ENCODE measurements at places on chromosomes 13 and 19. TPM values are rescaled to one million over a fixed set of nuclear protein-coding genes. Genes with fewer than 3 reads are reported as not detected.

DNA sequence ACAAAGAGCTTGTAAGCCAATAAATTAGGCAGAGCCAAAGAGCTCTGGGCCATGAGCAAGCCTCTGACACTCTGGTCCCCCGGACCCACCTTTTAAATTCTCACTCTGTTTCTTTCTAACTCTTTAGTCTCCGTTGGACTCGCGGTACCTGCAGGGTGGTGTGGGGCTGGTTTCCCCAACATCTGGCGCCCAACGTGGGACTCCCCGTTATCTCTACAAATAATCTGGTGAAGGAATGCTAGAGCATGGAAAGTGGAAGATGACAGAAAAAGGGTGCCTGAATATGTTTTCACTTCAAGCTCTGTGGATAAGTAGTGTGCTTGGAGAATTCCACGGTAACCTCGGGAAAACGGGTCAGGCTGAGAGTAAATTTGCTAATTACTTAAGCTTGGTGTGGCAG lies 36.5 kb upstream of the CYP2B6 start:
- no peak for DNase-seq

DNA sequence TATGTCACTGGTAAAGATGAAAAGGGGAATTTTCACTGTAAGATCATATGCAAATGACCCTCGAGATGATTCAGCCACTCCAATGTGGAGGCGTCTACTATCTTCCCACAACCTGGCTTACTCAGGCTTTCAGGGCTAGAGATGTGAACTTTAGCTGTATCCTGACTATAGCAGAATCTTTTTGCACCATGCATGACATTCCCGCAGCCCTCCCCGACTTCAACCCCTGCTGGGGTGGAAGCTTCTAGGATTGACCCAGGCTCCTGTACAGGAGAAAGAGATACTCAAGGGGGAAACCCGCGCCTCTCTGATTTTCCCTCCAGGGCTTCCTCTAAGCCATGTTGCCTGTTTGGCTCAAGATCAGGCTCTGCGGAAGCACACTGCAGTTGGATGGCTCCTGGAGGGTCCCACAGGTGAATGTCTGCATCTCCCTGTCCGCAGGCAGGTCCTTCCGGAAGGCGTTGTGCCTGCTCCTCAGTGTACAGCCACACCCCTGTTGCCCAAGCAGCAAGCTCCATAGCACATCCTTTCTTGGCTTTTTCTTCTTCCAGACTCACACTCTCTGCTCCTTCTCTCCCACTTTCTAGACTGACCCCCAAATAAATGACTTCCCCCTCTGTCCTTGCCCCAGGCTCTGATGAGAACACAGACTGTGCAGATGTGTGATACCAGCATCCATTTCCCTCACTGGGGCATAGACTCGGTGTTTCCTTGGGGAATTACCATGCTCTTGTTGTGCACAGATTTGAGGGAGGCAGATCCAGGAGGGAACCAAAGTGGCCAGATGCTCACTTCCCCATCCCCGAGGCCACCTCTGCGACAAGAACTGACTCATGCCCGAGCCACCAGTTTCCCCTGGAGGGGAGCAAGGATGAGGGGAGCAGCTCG lies 29.1 kb upstream of the POP4 start:
- DNase-seq, result no peak

DNA sequence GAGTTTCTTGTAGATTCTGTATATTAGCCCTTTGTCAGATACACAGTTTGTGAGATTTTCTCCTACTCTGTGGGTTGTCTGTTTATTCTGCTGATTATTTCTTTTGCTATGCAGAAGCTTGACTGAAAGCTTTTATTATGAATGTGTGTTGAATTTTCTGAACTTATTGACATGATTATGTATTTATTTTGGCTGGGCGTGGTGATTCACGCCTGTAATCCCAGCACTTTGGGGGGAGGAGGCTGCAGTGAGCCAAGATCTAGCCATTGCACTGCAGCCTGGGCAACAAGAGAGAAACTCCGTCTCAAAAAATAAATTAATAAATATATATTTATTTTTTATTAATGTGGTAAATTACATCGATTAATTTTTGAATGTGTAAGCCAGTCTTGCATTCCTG lies 78.9 kb downstream of the DNAJC15 start:
- DNase-seq, result no peak

GRCh38 chr19:44587963-44588770 lies 25.2 kb upstream of the IGSF23 start:
- DNase-seq, result no peak

DNA sequence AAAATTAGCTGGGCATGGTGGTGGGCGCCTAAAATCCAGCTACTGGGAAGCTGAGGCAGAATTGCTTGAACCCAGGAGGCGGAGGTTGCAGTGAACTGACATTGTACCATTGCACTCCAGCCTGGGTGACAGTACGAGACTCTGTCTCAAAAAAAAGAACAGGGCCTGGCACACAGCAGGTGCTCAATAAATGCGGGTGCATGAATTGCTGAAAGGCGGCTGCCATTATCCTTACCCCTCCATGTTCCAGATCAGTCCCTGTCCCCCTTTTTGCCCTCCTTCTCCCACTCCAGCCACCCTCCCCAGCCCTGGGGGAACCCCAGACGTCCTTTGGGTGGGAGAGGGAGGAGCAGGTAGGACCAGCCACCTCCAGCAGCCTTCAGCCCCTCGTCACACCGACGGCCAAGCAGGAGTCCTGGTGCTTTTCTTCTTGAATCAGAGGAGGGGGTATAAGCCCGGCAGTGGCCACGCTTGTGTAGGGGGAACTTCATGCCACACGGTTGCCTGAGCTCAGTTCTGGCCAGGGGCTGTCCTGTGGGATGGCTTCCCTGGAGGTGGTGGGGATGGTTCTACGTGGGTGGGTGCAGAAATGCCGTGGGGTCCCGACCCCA lies 20.4 kb upstream of the NFIC start:
- DNase-seq, result no peak

DNA sequence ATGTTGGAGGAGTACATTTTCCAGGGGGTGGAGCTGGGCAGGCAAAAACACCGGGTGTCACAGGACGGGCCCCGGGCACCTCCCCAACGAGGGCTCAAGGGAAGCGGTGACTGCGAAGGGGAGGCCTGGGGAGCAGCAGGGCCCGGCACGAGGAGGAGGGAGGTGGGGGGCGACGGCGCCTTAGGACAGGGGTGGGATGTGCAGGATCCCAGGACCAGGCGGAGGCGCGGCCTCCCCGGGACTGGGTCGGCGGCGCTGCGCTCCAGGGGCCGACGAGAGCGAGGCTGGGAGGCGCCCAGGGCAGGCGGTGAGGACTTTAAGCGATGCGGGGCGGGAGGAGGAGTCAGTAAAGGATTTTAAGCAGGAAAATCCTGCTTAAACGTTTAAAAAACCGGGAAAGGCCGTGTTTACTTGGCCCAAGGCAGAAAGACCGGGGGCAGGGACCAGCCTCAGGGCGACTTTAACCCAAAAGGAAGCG lies 427 bp downstream of the ZNF160 start:
- no peak for DNase-seq

GRCh38 chr13:65744836-65745235 lies 1485.3 kb downstream of the PCDH9 start:
- no peak for DNase-seq

- DNase-seq, result no peak
Observed at GRCh38 chr19:18231775-18232174, 5.5 kb upstream of the PDE4C start.

GRCh38 chr19:739998-740715 lies 10.8 kb upstream of the MISP start:
- no peak for DNase-seq

DNA sequence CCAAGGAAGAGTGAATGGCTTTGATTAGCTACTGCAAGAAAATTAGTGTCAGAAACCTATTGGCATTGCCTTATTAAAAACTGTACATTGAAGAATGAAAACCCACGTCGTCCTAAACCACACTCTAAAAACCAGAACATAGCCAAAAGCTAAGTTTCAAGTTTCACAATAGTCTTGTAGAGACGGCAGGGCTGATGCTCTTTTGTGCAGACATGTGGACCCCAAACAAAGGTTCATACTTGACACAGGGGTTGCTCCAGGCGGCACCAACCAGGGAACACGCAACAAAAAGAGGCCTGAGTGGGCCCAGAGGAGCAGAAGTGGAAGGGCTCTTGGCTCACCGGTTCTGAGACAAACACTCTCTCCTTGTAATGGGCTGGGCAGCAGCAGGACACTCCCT lies 28.6 kb upstream of the MIR17HG start:
- DNase-seq, result no peak

DNA sequence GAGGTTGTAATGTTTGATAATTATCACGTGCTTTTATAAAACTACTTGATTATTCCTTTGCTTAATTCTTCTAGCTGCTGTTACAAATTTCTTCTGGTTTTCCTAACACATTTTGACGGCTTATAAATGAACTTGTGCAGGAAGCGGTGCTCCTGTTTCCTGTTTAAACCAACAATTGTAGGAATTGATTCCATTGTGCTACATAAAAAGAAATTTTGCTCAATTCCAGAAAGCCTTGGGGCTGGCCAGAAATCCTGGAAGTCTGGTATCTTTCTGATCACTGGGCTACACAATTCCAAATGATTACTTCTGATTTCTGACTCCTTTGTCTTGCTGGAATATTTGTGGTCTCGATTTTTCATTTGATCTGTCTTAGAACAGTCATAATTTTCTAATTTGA lies 14.9 kb downstream of the RFC3 start:
- no peak for DNase-seq

GRCh38 chr13:67353941-67354340 lies 123.8 kb upstream of the PCDH9 start:
- DNase-seq, result no peak

GRCh38 chr13:101204270-101205020 lies 211.9 kb downstream of the NALCN start:
- DNase-seq, result no peak

DNA sequence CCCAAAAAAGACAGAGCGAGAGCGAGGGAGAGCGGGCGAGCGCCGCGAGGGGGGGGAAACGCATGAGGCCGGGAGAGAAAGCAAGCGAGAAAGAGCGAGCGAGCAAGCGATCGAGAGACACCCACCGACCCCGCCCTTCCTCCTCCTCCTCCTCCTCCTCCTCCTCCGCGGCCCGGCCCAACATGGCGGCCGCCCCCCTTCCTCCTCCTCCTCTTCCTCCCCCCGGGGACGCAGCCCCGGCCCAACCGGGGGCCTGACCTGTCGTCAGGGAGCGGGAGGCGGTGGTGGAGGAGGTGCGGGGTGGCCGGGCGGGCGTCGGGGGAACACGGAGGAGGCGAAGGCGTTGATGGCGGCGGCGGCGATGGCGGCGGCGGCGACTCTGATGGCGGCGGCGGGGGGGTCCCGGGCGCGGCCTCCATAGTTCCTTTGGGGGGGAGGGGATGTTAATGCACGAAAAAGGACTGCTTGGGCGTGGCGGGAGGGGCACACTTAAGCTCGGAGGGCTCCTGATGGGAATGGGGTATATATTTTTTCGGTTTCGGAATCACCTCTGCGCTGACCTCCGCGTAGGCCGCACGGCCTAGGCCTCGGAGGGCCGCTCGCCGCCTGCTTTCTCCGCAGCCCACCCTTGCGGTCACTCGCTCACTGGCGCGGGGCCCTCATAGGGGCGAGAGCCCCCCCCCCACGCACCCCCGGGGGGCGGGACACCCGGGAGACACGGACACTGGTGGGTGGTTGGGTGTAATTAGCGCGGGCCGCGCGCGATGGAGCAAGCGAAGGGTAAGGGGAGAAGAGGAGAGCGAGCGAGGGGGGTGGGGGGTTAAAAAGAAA lies 1.2 kb downstream of the ZC3H4 start:
- peak; percentile 67 for DNase-seq

SYNE4 gene
- not detected for total RNA-seq

TTYH1 gene
- 0.44 TPM for total RNA-seq

C1QTNF9B gene
- not detected for total RNA-seq

LGI4 gene
- 8.2 TPM for total RNA-seq

ZNF837 gene
- 2.7 TPM for total RNA-seq

All from esophagus squamous epithelium (tissue), 5 donors.